Hepatic stellate cell (primary cell): ENCODE measurements at places on chromosomes 6 and 20.

GRCh38 chr20:2417213-2417541 is 36.5 kb downstream of the TGM6 start:
- DNase-seq, result no peak

DNA sequence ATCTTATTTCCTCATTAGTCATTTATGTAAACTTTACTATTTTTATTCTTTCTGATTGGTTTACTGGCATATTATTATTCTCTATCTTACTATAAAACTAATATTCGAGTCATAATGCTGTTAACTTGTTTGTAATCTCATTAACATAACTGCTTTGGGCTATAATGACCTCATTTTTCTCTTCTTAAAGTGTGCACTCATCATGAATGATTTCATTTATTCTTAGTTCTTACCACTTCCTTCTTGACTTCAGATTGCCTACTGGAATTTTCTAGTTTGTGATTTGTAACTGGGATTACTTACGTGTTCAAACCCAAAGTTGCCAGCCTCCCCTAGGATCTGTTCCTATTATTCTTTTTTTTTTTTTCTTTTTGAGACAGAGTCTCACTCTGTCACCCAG is 91.8 kb upstream of the TNFAIP3 start:
- DNase-seq, result no peak

DNA sequence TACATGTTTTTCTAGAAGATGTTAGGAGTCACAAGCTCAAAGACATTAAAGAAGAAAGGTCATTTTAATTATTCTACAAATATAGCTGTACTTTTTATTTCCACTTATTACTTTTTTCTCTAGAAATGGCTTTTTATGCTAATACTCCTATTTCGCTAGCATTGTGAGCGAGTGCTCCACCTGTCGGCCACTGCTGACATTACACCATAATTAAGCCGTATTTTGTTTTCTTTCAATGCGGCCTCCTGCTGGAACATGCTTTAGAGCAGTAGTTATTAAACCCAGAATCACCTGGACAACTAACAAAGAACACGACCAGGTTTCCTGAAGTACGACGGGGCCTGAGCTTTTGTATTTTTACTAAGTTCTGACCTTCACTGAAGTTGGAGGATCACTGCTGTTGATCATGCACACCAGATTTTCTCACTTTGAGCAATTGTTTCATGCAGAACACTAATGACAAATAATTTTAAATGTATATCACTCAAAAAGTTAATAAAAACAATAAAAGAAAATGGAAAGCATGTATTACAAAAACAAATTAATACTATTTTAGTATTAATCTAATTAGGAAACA is 74.1 kb upstream of the PAK5 start:
- DNase-seq, result peak; percentile 9

DNA sequence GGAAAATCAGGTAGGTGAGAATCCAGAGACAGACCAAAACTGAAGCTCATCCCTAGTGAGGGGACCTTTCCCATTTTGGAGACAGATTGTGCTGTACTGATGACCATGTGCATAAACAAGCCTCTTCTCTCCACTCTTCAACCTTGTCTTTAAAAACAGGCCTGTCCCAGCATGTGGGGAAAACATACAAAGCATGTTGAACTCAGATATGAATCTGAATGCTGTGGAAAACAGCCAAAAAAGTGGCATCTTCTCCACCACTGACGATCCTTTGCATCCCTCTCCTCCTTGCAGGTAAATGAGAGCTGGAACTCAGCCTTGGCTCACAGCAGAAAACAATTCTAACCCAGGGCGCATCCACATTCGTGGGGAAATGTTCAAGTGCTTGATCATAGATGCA is 123.7 kb upstream of the FOXQ1 start:
- DNase-seq, result no peak

GRCh38 chr6:23213193-23213592 is 643.8 kb downstream of the HDGFL1 start:
- no peak for DNase-seq

GRCh38 chr6:95133578-95133977 is 443.8 kb upstream of the MANEA start:
- no peak for DNase-seq

DNA sequence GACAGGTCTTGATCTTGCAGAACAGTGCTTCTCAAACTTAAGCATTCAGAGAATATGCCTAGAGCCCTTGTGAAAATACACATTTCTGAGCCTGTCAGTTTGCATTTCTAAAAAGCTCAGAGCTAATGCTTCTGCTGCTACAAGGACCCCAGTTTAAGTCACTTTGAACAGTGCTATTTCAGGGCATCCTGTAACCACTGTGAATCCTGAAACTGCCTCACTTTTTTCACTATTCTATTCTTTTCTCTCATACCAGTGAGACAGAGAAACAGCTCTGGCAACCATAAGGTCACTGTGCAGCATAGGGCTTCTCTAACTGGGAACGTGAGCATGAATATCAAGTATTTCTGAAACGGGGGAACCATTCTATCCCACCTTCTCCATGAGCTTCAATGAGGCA is 51.2 kb downstream of the LGSN start:
- no peak for DNase-seq

DNA sequence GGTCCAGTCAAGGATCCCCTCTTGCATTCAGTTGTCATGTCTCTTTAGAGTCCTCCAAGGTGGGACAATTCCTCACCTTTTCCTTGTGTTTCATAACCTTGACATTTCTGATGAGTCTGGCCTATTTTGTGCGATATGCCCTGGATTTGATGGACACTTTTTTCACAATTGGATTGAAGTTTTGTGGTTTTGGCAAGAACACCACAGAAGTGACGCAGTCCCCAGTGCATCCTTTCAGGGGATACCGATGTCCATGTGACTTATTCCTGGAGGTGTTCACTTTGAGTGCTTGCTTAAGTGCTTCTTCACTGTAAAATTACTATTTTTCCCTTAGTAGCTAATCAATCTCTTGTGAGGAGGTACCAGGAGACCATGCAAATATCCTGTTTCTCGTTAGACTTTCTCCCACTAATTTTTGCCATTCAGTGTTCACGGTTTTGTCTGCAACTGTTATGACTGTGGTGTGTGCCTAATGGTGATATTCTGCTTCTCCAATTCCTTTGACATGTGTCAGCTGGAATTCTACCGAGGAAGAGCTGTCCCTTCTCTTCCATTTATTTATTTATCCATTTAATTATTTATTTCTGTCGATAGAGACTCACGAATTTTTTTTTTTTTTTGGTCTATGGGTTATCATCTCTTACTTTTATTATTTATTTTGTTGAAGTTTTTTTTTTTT is 30.8 kb downstream of the BPIFB4 start:
- no peak for DNase-seq

- no peak for DNase-seq
Observed at GRCh38 chr6:44176762-44177509, 18.3 kb downstream of the CAPN11 start.

GRCh38 chr6:37381579-37381978 is 27.8 kb downstream of the RNF8 start:
- peak; percentile 18 for DNase-seq

GRCh38 chr20:13009682-13010406 is 1.1 kb downstream of the SPTLC3 start:
- peak; percentile 29 for DNase-seq

DNA sequence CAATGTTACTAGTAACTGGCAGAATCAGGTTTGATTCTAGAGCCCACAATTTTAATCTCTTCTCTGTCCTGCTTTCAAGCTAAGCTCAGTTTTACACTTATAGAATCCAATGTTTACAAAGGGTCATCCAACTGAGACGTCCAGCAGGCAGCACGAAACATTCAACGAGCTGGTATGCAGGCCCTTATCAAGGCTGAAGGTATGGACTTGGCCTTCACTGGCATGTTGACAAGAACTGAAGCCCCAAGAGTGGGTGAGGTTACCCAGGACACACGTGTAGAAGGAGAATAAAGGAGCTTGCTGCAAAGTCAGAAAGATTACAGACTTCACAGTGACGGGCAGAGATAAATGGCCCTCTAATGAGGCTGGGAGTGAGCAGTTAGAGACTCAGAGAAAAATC is 187.4 kb downstream of the KIF16B start:
- DNase-seq, result no peak

- DNase-seq, result no peak
Observed at GRCh38 chr6:146985111-146985510, 219.1 kb upstream of the STXBP5 start.

DNA sequence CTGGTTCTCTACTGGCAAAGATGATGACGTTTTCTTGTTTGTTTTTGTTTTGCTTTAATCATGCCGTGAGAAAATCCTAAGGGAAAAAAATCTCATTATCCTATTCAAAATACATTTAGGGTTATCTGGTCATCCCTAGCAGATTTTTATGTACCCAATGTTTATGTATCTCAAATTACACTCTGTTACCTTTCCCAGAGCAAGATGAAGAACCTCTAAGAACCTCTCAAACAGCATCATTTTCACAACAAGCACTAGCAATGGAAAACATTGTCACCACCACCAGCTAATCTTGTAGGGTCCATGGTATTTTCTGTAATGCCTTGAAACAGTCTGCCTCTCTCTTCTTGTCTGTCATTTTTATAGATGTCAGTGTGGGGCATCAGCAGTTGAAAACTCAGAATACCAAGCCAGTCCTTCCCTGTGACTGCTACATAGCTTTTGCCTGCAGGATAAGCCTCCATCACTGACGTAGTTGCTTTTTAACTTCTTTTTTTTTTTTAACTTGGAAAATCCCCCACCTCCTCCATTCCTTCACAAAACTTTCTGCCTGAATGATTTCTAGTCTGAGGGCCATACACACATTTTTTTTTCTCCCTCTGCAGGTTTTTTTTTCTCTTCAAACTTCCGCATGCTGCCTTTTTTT is 2.4 kb upstream of the SNAP25 start:
- no peak for DNase-seq

DNA sequence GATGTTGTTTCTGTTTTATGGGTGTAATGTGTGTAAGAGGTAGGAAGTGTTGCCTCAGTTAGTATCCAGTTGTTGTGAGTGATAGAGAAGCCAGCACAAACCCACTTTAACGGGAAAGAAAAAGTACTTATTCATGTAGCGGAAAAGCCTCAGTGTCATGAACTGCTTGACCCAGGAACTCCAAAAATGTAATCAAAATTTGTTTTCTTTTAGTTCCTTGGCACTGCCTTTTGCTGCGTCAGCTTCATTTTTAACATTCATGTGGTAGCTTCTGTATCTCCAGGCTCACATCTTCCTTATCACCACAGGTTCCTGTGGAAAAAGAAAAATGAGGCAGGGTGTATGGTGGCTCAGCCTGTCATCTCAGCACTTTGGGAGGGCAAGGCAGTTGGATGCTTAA is 46.4 kb upstream of the CCDC28A start:
- DNase-seq, result no peak
